ENCODE measurements at places on chromosomes 1 and 21.

DNA sequence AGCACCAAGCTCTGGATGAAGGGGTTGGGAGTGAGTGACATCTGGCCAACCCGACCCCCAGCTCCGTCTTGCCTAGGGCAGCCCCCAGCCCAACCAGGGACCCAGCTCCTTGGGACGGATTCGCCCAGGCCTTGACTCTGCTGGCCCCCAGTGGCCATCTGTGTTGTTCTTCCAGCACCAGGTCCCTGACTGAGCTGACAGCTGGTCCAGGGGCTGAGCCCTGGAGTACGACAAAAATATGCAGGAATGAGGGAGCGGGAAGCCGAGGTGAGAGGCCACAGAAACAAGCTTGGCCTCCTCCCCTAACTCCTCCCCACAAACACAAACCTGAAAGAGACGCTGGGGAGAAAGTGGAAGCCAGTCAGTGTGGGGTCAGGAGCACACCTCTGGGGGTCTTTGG, 55.0 kb upstream of the PAX7 start:
- DNase-seq, result peak; percentile 68

DNA sequence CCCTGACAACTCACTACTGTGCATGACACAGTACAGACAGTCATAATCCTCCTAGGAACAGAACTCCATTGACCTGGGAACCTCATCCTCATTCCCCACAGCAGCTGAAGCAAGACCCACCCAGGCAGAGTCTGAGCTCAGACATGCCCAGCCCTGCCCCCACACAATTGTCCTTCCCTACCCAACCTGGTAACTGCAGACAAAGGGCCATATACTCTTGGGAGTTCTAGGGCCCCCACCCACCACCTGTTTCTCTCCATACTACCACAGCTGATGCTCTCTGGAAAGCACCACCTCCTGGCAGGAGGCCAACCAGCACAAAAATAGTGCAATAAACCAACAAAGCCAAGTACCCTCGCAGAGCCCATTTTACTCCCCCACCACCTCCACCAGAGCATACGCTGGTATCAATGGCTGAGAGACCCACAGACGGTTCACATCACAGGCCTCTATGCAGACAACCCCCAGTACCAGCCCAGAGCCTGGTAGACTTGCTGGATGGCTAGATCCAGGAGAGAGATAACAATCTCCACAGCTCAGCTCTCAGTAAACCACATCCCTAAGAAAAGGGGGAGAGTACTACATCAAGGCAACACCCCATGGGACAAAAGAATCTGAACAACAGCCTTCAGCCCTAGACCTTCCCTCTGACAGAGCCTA, 159.7 kb upstream of the CXADR start:
- DNase-seq, result no peak

GRCh38 chr1:243390162-243390791, 134.4 kb downstream of the SDCCAG8 start:
- peak; percentile 31 for DNase-seq

DNA sequence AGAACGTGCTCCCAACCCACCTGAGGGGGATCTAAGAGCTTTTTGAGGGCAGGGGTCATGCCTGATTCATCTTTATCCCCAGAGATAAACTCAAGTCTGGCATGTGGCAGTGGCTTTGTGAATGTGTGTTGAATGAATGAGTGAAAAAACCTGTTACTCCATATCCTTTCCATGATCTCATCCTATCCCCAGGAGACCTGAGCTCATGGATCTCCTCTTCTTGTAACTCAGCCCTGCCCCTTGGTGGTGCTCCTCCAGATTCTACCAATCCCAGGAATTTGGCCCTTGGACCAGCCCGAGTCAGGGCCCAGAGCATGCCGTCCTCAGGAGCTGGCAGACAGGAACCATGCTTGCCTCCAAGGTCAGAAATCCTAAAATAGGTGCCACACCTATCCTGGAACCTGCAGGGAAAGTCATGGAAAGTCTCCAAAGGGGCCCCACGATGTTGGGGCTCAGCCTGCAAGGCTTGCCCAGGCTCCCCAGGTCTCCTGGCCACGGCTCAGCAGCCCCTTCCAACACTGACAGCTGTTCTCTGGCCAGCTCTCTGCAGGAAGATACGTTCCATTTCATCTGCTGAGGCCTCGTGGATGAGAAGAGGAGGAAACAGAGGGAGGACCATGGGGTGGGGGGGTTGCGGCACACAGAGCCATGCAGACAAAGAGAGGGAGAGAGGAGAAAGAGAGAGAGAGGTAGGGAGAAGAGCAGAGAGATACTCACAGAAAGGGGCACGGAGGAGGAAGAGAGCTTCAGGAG, 214.6 kb downstream of the TRABD2B start:
- DNase-seq, result no peak

- DNase-seq, result no peak
Measured at GRCh38 chr1:24960071-24960801, 30.2 kb upstream of the RUNX3 start.

DNA sequence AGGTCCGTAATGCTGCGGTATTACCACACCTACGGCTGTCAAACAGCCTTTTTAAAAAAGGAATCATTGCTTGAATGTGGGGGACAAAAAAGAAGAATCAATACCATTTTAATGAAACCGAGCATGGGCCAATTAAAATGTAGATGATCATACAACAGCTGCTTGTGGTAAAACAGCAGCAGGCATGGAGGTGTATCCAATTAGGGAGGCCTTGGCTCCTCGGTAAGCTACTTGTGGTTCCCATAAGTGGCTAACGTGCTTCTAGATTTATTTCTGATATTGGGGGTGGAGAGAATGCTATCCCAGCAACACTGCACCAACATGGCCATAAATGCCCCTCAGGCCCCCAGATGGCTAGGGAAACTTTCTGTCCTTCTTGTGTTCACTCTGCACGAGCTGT, 1.8 kb downstream of the PTPN14 start:
- DNase-seq, result no peak

DNA sequence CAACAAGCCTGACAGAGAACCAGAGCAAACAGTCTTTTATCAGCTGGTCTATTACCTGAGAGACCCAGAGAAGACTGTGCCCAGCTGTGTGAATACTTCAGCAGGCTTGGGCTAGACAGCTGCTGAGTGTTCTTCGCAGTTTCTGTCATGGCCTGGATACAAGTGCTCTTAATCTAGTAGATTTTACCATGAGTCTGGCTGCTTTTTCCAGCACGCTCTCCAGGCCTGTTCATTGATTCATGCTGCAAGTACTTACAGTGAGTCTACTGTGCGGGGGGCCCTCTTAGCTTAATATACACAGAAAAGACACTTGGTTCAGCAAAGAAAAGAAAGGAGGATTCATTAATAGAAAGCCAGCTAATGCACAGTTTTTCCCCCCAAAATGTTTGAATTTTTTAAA, 48.5 kb downstream of the RGS7 start:
- DNase-seq, result no peak

DNA sequence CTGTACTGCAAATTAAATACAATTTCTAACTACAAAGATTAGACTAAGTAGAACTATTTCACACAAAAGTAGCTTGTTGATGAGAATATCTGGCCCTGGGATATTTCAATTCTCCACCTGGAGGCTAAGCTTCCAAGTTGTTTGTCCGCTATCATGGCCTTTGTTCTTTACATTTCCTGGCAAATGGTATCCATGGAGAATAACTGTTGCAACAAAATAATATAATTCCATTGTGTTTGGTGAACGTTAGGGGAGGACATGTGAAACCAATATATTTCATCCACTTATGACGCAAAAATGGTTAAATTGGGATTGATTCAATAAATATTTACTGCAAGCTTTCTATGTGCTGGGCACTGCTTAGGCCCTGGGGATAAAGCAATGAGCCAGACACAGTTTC, 565.4 kb downstream of the PTPRC start:
- no peak for DNase-seq

GRCh38 chr21:35386491-35387079, 337.5 kb upstream of the RUNX1 start:
- no peak for DNase-seq

DNA sequence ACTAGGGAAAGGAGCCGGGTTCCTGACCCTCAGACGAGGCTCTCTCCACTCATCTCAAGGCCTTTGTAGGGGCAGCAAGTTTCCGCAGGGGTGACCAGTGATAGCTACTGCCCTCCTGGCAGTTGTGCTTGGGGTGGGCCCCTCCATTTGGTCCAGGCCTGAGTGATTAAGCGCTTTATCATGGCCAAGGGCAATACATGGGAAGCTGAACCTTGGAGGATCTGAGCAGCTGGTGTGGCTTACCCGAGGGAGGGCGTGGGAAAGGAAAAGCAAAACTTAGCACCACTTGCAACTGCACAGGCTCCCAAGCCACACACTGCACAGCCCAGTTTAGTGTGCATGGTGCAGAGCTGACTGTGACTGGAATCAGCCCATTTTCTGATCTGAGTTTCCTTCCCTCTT, 47.8 kb downstream of the GADD45A start:
- no peak for DNase-seq

GRCh38 chr1:227449051-227449450, 114.3 kb upstream of the ZNF678 start:
- DNase-seq, result peak; percentile 48

- DNase-seq, result no peak
Measured at GRCh38 chr1:167465743-167466142, 52.6 kb downstream of the CD247 start.
